Bronchus fibroblast of lung (primary cell): ENCODE measurements at places on chromosomes 16 and 17. TPM values are rescaled to one million over a fixed set of nuclear protein-coding genes. Genes with fewer than 3 reads are reported as not detected.

The NIP7 gene
- total RNA-seq: 22.0 and 23.5 TPM in 2 replicates

The SOX8 gene
- total RNA-seq: 0.15 TPM in 1 of 2 replicates, not detected in the other

The KRTAP1-3 gene
- not detected in 2 replicates for total RNA-seq

The OR1F1 gene
- total RNA-seq: not detected in 2 replicates

The KCNJ12 gene
- total RNA-seq: under 0.01 and 0.15 TPM in 2 replicates

The PHOSPHO1 gene
- 0.34 and 1.3 TPM in 2 replicates for total RNA-seq

The PRKCB gene
- total RNA-seq: not detected in 2 replicates

The GAST gene
- total RNA-seq: not detected in 2 replicates

The FAM83G gene
- 11.4 and 11.6 TPM in 2 replicates for total RNA-seq

The SLC52A1 gene
- 0.15 TPM in 1 of 2 replicates, not detected in the other for total RNA-seq

The TEKT3 gene
- not detected in 2 replicates for total RNA-seq

The XAF1 gene
- 0.59 and 1.5 TPM in 2 replicates for total RNA-seq

The SMPD3 gene
- under 0.01 TPM in 1 of 2 replicates, not detected in the other for total RNA-seq

The CD300E gene
- not detected in 2 replicates for total RNA-seq

The METRN gene
- total RNA-seq: 49.1 and 68.7 TPM in 2 replicates

The SMIM36 gene
- total RNA-seq: not detected in 2 replicates

The ESRP2 gene
- total RNA-seq: 0.30 and 0.50 TPM in 2 replicates

The MYH13 gene
- under 0.01 TPM in 1 of 2 replicates, not detected in the other for total RNA-seq

The ACSM2B gene
- not detected in 2 replicates for total RNA-seq

The NUDT7 gene
- total RNA-seq: 8.7 and 11.1 TPM in 2 replicates

The DYNLL2 gene
- 11.4 and 11.6 TPM in 2 replicates for total RNA-seq

The HOXB1 gene
- total RNA-seq: not detected in 2 replicates

The STH gene
- total RNA-seq: not detected in 2 replicates

The IRX6 gene
- total RNA-seq: not detected in 2 replicates

The SP6 gene
- 0.15 and 0.34 TPM in 2 replicates for total RNA-seq

The CDH3 gene
- total RNA-seq: under 0.01 and 0.17 TPM in 2 replicates

The KRT12 gene
- total RNA-seq: not detected in 2 replicates

The RGS11 gene
- 0.17 and 0.30 TPM in 2 replicates for total RNA-seq

The MYH3 gene
- total RNA-seq: under 0.01 and 0.15 TPM in 2 replicates

The FOXO3B gene
- total RNA-seq: 6.1 and 7.3 TPM in 2 replicates

The FBXL20 gene
- total RNA-seq: 4.7 and 4.9 TPM in 2 replicates

The KCNJ18 gene
- not detected in 2 replicates for total RNA-seq

The TBC1D3C gene
- total RNA-seq: not detected in 2 replicates

The KARS1 gene
- 188 and 191 TPM in 2 replicates for total RNA-seq

The CHST6 gene
- total RNA-seq: 1.0 and 2.0 TPM in 2 replicates
